ENCODE measurements at places on chromosomes 12 and 14.

GRCh38 chr14:58824796-58825195, 187.0 kb downstream of the DACT1 start:
- no peak for DNase-seq

- no peak for DNase-seq
Measured at GRCh38 chr14:52318826-52319645, 4.9 kb downstream of the PTGER2 start.

- no peak for DNase-seq
Measured at GRCh38 chr14:54200726-54201125, 196.1 kb upstream of the CDKN3 start.

GRCh38 chr14:102164241-102164641, 24.5 kb downstream of the WDR20 start:
- DNase-seq, result peak; percentile 59

- no peak for DNase-seq
Measured at GRCh38 chr12:123041042-123041531, 60.6 kb downstream of the ARL6IP4 start.

DNA sequence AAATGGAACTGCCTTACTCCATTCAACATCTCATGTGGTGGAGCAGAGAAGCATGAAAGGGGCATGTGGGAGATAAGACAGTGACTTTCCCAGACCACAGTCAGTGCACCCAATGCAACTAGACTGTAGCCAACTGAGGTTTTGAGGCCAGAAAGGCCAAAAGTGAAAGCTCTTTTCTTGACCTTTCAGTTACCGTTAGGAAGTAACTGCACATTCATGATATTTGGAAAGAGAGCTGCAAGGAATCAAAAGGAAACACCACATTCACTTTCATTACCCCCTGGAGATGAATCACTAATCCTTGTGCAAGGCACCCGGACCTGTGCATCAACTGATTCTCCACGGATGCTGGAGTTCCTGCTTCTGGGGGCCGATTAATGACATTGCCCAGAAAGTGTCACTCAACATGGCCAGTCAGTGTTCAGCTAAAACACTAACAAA, 72.9 kb upstream of the ELK3 start:
- peak; percentile 41 for DNase-seq

DNA sequence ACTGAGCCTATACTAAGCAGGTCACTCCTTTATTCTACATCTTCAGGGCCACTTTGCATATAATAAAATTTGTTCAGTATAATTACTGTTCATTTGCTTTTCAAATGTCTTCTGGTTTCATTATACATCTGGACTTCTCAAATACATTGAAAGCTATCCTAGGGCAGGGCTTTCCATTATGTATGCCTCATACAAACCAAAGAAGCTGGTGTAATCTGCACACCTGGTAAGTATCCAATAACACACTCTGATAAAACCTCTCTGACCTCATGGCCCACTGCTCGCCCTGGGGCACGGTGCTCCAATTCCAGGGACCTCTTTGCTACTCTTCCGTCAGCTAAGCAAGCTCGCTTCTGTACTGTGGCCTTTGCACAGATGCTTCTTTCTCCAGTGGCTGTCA, 21.9 kb upstream of the ISM2 start:
- DNase-seq, result no peak

GRCh38 chr14:67987606-67988005, 168.0 kb downstream of the RAD51B start:
- DNase-seq, result peak; percentile 89

GRCh38 chr12:29676676-29677075, 107.1 kb downstream of the TMTC1 start:
- DNase-seq, result no peak

DNA sequence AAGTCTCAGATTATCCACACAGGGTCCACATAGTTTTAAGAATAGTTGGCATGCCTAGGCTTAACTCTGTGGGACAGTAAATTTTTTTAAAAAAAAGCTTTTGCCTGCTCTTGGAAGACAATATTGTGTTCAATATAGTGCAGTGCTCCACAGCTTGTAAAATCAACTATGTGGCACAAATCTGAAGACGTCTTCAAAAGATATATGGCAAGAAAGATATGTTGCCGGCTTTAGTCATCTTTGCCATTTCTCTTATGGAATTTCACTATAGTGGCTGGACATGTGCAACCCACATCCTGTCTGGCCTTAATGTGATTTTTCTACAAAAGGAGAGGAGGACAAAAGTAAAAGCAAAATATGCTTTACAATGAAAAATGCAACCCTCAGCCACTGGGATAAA, 90.5 kb downstream of the MGST1 start:
- no peak for DNase-seq

GRCh38 chr12:91667694-91668093, 478.0 kb downstream of the BTG1 start:
- DNase-seq, result no peak

GRCh38 chr12:76738824-76739579, 24.9 kb upstream of the ZDHHC17 start:
- DNase-seq, result no peak

DNA sequence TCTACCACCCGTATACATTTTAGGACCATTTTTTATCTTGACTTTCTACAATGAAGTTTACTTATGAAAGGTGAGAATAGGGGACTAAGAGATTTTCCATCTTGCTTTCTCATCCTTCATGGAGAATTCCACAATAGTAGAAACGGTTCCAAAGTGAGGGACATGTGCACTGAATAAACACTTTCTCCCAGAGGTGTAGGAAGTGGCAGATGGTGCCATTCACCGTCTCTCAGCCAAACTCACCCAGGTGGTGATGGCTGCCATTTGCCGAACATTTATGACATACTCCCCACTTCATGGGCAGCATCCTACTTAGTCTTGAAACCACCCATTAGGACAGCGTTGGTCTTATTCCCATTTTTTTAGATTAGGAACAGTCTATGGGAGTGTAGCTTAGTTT, 540.5 kb downstream of the DIO2 start:
- DNase-seq, result no peak

- no peak for DNase-seq
Measured at GRCh38 chr12:132215299-132215989, 71.2 kb downstream of the NOC4L start.

GRCh38 chr14:30958555-30959407, 66.7 kb upstream of the AP4S1 start:
- DNase-seq, result no peak

- DNase-seq, result no peak
Measured at GRCh38 chr12:13176256-13176655, 20.3 kb upstream of the EMP1 start.

DNA sequence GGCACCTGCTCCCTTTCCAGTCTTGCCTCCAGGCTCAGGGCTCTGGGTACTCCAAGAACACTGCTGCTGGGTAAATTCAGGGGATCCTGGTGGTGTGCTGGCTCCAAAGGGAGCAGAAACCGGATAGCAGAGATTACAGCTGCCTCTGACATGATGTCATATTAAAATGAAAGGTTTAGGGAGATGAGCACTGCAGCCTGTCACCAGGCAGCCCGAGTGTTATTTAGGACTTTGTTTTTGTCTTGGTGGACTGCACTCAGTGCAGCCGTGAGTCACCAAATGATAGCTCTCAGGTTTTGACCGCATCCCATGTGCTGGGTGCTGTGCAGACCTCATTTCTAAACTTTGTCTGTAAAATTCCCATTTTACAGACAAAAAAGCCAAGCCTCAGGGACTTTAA, 266.0 kb upstream of the CRY1 start:
- DNase-seq, result no peak

- DNase-seq, result peak; percentile 34
Measured at GRCh38 chr14:71659159-71659558, 273.1 kb upstream of the RGS6 start.

DNA sequence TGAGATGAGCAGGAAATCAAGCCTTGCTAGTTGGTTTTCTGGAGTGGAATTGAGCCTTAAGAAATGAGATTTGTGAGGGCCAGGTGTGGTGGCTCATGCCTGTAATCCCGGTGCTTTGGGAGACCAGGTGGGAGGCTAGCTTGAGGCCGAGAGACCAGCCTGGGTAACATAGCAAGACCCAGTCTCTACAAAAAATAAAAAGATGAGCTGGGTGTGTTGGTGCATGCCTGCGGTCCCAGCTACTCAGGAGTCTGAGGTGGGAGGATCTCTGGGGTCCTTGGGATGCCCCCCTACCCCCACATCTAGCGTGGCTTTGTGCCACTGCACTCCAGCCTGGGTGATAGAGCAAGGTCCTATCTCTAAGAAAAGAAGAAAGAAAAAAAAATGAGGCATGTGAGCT, 104.2 kb upstream of the RTL1 start:
- DNase-seq, result no peak

DNA sequence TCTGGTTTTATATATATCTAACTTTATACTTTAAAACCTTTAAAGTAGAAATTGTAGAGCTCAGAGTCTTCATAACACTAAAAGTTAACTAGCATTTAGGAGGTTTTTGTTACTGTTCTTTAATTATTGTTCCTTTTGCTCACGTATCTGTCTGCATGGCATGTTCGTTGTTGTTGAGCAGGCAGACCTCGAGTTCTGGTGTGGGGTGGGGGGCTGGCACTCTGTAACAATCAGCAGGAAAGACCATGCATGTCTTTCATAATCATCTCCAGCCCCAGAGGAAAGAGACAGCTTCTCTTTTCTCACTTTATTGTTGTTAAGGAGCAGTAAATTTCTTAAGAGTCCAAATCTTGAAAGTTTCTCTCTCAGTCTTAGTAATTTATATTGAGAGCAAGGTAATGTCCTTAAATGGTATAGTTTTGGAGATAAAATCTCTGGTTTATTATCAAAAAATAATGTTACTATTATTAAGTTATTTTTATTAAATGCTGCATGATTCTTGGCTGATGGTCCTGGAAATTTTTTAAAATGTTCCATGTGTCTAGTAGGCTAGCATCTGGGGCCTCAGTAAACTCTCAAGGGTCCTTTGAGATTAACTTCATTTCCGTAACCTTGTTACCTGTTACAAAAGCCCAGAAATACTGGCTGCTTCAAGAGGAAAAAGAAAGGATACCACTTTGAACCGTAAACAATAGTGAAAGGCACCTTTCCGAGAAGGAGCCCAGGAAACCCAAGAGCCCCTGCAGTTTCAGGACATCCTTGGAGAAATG, 30.3 kb downstream of the CKB start:
- no peak for DNase-seq

- DNase-seq, result no peak
Measured at GRCh38 chr12:1531654-1532374, 62.6 kb downstream of the FBXL14 start.

DNA sequence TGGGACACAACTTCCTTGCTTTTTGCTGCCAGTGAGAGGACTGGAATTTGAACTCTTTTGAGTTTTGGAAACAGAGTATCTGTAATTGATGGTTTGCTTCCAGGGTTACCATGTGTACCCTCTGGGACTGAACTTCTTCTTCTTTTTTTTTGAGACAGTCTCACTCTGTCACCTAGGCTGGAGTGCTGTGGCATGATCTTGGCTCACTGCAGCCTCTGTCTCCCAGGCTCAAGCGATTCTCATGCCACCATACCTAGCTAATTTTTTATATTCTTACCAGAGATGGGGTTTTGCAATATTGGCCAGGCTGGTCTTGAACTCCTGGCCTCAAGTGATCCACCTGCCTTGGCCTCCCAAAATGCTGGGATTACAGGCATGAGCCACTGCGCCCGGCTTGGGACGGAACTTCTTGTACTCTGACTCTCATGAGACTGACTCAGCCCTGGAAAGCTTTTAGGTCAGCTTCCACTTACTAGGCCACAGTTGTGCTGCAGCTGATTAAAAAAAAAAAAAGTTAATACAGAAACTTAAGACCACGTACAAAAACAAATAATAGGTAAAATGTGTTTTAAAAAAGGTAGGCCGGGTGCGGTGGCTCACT, 15.8 kb downstream of the SEL1L start:
- DNase-seq, result peak; percentile 41

GRCh38 chr12:92602930-92603623, 99.7 kb upstream of the PLEKHG7 start:
- DNase-seq, result no peak

DNA sequence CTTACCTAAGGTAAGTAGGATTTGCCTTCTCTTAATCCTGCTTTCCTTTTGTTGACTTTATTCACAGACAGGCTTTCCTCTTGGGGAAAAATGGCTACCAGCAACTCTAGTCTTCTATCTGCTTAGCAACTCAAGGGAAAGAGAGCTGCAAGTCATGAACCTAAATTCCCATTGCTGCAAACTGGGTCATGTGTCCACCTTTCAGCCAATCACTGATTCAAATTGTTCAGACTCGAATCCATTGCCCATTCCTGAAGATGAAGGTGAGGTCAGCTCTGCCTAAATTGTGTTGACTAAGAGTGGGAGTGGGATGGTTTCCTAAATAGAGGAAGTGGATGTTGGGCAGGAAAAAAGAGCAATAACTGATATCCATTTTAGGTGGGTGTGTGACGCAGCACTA, 7.7 kb downstream of the FBXW8 start:
- DNase-seq, result no peak

GRCh38 chr14:55129428-55130195, 560 bp downstream of the LGALS3 start:
- peak; percentile 74 for DNase-seq

GRCh38 chr14:61569308-61569707, 126.0 kb upstream of the HIF1A start:
- no peak for DNase-seq

GRCh38 chr14:55881577-55882241, 236.5 kb upstream of the PELI2 start:
- DNase-seq, result no peak

DNA sequence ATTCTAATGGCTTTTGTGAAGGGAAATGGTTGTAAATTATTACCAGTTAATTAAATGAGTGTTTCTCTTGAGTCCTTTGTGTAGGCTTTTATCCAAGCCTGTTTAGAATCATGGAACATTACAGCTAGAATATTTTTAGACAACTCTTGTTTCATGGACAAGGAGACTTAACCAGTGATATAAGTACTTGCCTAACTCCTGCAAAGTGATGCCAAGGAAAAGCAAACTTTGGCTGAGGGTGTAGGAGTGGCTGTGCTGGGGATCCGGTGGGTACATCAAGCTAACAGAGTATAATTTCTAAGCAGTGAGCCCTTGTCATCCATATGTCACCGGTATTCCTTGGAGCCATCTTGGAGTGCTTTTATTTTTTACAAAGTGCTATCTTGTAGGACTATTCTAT, 61.5 kb downstream of the PRKCH start:
- no peak for DNase-seq

DNA sequence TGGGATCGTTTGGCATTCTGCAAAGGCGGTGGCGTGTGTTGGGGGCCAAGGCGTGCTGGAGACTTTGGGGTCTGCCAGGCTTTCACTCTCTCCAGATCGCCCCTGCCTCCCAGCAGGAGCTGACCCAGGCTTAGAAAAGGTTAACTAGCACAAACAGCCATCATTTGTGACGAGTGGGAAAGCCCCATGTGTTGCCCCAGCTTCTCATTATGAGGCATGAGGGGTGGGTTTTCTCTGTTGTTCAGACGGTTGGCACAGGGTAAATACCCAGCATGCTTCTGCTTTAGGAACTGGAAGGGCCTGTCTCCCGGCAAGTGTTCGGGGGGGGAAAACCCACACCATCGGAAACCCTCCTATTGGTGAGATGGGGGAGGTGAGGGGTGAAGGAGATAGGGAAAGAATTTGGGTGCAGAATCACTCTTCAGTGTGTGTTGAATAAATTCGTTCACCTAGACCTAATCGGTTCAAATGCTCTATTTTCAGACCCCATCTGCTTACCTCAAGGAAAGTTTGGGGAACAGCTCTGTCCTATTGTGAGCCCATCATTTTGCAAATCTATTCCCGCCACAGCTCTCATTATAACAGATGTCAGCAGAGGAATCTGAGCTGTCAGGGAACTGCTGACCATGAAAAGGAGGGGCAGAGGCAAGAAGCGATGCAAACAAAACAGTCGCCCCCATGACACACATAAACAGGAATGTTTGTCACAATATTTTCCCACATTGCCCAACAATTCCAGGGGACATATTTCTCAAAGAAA, 34.7 kb upstream of the C12orf42 start:
- DNase-seq, result no peak

- DNase-seq, result no peak
Measured at GRCh38 chr12:67621112-67621511, 27.4 kb upstream of the DYRK2 start.

GRCh38 chr14:86802726-86803125, 1190.3 kb downstream of the GALC start:
- peak; percentile 13 for DNase-seq

Data from fibroblast of pulmonary artery (primary cell).